K562 (cell line): ENCODE measurements at places on chromosomes 5 and 9.

DNA sequence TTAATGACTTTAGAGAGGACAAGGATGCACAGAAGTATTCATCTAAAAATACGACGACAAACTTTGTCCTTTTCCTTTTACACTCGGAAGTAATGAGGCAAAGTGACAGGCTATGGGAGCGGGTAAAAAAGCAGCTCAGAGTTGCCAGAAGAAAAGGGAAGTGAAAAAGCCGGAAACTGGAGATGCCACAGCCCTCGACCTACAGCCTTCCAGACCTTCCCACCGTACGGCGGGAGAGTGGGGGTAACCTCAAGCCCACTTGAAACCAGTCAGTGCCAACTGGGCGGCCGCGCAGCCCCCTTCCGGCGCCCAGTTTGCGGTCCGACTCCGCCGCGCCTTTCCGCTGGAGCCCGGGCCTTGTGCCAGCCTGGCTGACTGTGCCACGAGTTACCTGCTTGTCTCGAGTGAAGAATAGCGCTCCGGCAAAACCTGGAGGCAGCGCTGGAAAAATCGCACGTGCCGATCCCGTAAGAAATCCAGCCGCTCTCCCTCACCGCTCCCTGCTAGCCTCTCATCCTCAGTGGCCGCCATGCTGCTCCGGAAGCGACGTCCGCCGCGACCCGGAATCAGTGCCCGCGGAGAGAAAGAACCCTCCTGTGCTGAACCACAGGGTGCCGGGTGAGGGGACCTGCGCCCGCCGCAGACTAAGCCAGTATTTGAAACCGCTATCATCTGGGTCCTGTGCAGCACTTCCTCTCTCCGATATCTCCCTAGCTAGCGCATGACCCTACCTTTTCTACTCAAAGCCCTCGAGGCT, at the start of gene PGGT1B:
Gene PGGT1B, minus strand, starts transcription at position 557 of the 757 bp plus-strand sequence. Its CDS starts 26 bp downstream, at position 531.
- DNase-seq = peak; percentile 76

GRCh38 chr9:96667363-96667728, 12.2 kb upstream of the PRXL2C start:
- DNase-seq = no peak

GRCh38 chr5:180390441-180391190, 37.5 kb upstream of the GFPT2 start:
- DNase-seq = peak; percentile 23

DNA sequence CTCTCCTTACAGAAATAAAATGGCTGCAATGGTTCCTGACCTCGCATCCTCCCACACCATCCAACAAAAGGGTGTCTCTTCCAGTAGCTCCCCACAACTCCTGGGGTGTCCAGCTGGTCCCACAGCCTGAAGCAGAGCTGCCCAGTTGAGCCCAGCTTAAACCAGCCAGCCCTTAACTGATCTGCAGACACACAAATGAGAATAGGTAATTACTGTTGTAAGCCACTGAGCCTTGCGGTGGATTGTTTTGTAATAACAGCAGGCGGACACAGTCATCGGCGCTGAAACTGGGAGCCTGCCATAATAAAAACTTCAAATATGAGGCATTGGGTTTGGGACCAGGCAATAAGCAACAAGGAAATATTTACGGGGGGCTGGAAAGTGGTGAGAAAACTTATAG, 10.4 kb upstream of the ZBTB43 start:
- DNase-seq = no peak

- no peak for DNase-seq
These were observed 76.1 kb downstream of the SLC1A3 start for GRCh38 chr5:36682499-36682898.

GRCh38 chr5:116510517-116510916, 64.1 kb downstream of the SEMA6A start:
- DNase-seq = no peak

DNA sequence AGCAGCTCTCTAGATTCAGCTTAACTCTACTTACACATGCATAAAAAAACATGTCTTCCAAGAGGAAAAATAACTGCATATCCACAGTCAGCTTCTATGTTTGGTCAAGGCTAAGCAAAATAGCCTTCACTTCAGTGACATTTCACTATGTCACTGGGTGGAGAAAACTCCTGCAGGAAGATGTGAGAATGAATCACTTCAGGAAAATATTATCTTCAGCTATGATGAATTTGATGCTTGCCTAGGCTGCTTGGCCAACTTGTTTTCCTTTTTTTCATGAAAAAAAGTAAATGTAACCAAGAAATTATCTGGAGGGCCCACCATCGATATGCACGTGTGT, 143.0 kb upstream of the ZNF608 start:
- no peak for DNase-seq

DNA sequence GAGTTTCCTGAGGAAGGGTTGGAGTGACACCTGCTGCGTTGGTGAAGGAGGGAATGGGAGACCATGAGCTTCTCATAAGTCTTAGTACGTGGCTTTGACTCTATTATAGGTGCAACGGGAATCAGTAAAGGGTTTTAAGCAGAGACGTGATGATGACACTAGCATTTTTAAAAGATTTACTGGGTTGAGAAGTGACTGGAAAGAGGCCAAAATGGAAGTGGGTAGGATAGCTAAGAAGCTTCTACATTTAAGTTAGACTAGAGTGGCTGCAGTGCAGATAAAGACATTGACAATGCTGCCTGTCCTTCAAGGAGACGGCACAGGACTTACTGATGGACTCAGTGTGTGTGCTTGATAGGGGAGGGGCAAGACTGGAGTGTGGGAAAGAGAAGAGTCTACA, 6.2 kb downstream of the GAPT start:
- no peak for DNase-seq

- peak; percentile 87 for DNase-seq
These were observed 26.3 kb downstream of the OR2V2 start for GRCh38 chr5:181173420-181174342.
